ENCODE measurements at places on chromosomes 5 and 9.

DNA sequence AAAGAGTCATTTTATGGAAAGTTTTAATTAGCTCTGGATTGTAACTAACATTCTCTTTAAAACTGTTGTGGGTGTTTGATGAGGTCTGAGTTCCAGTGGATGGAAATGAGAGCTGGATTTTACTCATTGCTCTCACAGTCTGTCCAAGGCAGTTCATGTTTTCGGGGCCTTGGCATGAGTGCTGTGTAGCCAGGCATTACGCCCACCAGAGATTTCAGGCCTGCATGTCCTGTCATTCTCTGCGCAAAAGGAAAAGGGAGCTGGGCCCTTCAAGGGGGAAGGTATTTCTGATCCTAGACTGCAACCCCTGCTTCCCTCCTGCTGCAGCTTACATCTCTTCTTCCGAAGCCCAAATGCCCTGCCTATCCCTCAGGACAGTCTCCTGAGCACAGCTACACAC lies 499.6 kb upstream of the TRPC7 start:
- DNase-seq, result no peak

DNA sequence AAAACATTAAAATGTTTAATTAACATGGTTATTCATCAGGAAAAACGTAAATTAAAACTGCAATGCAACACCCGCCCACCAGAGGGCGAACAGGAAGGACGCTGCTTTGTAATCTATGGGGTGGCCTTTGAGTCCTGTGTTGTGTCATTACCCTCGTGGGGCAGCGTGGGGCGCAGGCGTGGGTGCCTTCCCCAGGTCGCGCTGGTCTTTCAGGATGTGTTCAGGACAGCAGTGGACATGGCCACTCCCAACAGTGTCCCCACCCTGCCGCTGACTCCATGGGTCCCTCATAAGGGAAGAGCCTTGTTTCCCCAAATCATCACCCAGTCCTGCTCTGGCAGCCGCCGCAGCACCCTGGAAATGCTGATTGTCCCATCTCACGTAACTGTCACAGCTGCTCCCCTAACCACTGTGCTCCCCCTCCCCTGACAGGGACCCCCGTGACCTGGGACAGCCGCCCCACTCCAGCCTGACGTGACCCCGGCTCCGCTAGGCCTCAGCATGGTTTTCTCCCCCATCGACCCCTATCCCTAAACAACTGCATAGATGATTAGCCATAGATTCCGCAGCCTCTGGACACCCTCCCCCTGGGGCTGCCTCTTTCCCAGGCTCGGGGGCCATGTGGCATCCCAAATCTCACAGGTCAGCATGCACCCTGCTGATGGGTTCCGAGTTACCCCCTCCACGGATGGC lies 36.4 kb downstream of the GLT6D1 start:
- peak; percentile 45 for DNase-seq

DNA sequence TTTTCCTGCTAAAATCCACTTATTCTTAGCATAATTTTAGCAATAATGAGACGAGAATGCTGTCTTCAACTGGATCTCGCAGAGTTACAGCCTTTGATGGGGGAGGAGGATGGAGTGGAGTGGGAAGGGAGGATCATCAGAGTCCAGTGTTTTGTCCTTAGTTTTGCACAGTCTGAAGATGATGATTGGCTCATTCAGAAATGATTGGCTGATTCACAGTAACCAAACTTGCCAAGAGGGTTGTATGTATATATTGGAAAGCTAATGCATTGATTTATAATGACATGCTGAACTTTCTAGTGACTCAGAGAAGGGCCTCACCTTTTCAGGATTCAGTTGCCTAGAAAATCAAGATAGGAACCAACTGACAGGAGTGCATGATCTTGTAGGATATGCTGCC lies 448.0 kb downstream of the CCDC171 start:
- no peak for DNase-seq

DNA sequence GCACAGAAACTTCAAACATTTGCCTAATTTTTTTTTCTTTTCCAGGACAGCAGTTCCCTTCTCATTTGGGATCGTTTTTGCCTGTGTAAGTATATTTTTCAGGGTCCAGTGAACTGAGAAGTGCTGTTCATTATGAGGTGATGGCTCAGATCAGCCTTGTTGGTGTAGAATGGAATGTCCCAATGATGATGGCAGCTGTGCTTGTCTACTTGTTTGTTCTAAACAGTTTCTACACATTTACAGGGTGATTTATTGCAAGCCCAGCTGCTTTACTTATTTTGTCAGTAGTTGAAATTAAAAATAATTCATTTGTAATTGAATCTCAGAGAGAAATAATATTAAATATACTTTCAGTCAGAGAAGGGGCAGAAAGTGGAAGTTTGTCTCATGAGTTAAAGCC lies 337.6 kb upstream of the SEMA6A start:
- no peak for DNase-seq

DNA sequence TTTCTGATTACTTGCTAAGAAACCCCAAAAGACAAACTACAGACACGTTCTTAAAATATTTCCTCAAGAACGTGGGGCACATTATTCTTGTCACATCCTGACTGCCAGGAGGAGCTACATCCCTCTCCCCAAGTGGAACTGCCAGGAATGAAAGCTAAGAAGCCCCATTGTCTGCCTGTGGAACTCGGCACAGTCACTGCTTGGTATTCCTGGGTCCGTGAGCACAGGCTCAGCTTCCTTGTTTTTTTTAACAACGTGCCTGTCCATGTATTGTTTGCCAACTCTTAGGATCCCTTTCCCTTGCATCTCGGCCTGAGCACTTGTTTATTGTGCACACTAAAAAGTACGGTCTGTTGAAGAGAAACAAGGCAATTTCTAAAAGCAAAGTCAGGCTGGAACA lies 47.0 kb upstream of the SELENOP start:
- no peak for DNase-seq

- no peak for DNase-seq
Measured at GRCh38 chr5:75059912-75060545, 7.7 kb upstream of the GCNT4 start.

GRCh38 chr5:124948754-124949275 lies 202.4 kb upstream of the ZNF608 start:
- no peak for DNase-seq

DNA sequence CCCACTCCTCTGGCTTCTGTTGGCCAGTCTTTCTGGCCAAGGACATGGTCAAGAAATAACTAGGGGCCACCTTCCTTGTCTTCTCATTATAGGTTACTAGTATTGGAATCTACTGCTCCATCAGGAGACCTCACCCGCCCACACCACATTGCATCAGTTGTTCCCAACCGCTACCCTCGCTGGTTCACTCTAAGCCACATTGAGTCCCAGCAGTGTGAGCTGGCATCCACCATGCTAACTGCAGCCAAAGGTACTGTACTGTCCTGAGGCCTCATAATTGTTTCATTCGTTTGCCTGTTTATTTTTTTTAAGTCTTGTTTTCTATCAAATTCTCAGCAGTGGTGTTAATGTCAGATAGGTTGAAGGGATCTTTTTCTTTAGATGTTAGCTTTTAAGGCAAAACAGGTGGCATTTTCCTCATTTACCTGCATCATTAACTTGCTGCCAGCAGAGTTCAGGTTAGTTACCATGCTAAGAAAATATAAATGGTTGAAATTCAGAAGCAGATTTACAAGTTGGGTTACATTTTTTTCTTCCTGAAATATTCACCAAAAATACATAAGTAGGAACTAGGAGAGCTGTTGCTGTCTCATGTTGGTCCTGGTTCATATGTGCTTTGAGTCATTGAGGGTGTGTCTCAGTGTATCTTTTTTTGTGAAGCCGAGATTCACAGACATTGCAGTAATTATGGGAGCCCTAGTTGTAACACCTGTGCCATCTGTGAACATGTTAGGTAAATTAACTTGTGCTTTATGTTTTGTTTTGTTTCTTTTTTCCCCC lies 206.9 kb downstream of the ZSWIM6 start:
- DNase-seq, result no peak

DNA sequence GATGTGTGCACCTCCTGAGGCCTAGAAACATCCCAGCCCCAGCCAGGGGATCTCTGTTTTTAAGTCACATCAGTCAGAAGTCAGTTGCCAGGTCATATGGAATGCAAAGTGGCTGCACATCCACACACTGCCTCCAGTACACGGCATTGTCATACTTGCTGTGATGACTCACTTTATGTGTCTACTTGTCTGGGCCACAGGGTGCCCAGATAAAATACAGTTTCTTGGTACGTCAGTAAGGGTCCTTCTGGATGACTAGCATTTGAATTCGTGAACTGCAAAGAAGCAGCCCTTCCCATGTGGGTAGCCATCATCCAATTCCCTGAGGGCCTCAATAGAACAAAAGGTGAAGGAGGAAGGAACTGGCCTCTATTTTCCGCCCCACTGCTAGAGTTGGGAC lies 27.7 kb downstream of the AUH start:
- DNase-seq, result no peak

- no peak for DNase-seq
Measured at GRCh38 chr9:126327006-126327713, 531 bp downstream of the MVB12B start.

GRCh38 chr5:84298628-84299027 lies 86.1 kb downstream of the EDIL3 start:
- no peak for DNase-seq

DNA sequence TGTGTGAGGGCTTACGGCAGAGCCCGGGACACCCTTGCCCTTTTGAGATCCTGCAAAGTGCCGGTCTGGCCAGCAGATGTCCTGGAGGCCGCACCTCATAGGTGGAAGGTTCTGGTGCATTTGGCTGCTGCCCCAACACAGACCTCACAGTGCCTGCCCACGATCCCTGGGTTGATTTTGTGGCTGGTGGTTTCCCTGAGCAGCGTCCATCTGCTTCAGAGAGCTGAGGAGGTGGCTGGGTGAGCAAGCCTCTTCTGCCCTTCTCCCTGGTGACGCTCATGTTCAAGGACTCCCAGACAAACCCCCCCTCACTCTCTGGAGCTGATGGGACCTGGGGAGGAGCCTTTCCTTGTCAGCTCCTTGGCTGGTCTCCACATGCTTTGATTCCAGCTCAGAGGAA lies 18.9 kb downstream of the BNIP1 start:
- DNase-seq, result no peak

DNA sequence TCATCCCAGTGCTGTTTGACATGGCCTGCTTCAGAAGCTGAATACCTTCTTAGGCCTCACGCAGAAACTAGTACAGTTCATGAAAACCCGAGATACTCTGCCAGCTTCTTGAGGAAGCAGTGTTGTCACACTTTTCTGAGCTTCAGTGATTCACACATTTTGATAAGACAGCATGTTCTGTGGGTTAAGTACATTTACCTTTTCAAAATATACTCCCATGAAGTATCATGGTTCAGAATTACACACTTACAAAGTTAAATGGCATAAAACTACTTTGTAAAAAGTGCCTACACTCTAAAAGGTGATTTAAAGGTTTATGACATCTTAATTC lies 56.9 kb downstream of the VCAN start:
- no peak for DNase-seq

GRCh38 chr9:119441338-119441737 lies 72.1 kb upstream of the BRINP1 start:
- DNase-seq, result no peak

DNA sequence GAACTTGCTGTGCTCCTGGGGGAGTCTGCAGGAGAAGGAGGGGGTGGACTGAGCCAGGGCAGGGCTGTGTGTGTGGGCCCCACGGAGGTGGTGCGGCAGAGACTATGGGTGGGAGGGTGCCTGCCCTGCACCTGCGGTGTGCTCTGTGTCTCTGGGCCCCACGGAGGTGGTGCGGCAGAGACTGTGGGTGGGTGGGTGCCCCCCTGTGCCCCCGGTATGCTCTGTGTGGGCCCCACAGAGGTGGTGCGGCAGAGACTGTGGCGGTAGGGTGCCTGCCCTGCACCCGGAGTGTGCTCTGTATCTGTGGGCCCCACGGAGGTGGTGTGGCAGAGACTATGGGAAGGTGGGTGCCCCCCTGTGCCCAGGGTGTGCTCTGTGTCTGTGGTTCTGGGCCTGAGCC lies 103.7 kb downstream of the EHMT1 start:
- DNase-seq, result no peak

- no peak for DNase-seq
Measured at GRCh38 chr9:14608540-14608939, 84.7 kb downstream of the ZDHHC21 start.

DNA sequence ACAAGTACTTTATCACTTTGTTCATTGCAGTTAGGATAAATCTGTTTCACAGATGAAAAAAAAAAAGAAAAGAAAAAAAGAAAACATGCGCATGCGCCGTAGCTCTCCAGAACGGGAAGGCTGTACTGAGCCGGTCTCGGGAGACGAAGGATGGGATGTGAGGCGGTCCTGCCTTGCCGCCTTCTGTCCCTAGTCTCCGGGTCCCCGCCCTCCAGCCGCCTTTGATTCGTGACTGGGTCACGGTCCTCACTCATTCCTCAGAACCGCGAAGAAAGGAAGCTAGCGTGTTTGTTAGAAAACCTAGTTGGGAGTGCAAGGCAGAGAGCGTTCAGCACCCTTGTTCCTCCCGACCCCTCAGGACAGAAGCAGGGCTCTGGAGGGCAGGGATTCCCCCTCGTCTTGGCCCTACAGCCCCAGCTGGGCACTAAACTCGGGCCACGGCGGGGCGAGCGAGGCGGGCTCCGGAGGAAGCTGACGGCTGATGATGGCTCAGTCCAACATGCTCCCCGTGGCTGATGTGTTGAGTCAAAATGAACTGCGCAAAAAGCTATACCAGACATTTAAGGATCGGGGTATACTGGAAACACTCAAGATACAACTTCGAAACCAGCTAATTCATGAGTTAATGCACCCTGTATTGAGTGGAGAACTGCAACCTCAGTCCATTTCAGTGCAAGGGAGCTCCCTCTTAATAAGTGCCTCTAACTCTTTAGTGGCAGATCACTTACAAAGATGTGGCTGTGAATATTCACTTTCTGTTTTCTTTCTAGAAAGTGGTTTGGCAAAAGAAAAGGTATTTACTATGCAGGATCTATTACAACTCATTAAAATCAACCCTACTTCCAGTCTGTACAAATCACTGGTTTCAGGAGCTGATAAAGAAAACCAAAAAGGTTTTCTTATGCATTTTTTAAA lies 40.0 kb downstream of the CPLANE1 start:
- DNase-seq, result no peak

- DNase-seq, result no peak
Measured at GRCh38 chr9:127340721-127341120, 56.2 kb upstream of the SLC2A8 start.

All from Panc1 (cell line).